ENCODE measurements at places on chromosomes 11 and 22. TPM values are rescaled to one million over a fixed set of nuclear protein-coding genes. Genes with fewer than 3 reads are reported as not detected.

CNTN5 gene
- polyA plus RNA-seq = not detected

OR5A1 gene
- polyA plus RNA-seq = not detected

SYT13 gene
- polyA plus RNA-seq = 13.1 TPM

CABP4 gene
- polyA plus RNA-seq = not detected

LAYN gene
- 12.0 TPM for polyA plus RNA-seq

GAL gene
- 8.6 TPM for polyA plus RNA-seq

- no peak for DNase-seq
Observed at GRCh38 chr11:2561696-2562581, 117.1 kb downstream of the KCNQ1 start.

DNA sequence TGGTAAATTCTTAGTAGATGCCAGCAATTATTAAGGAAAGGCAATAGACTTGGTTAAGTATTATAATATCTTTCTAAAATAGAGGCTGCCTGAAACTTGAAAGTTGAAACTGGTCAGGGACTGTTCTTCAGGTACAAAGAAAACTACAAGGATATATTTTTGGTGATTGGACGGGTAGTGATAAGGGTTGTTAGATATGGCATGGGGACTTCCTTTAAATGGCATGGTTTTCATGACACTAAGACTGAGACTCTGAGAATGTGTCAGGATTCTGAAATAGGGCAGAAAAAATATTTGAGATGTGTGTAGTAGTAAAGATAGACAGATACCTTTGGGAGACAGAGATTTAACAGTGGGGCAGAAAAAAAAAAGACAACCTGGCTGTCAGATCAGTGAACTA, 108.4 kb upstream of the SLC5A12 start:
- no peak for DNase-seq

DNA sequence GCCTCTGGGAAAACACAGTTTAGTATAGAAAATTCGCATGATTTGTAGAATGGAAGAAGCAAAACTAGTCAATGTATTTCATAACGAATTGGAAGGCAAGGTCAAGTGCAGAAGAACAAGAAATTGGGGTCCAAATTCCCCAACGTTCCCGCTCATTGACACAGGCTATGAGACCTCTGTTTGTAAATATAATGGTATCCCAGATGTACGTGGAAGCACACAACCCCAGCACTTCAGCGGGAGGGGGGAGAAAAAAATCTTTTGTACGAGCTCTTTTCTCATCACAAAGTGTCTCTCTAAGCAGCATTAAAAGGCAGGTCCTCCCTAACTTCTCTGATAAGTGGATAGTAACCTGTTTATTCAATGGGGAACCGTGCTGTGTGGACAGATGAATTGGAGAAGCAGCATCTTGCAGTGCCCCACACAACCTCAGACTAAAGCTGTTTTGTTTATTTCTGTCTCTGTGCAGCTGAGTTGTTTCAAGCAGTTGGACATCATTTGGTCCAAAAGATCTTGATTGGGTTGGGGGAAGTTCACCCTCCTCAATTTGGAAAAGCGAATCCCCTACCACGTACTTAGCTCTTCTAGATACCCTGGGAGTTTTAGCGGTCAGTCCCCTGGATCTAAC, 1.1 kb upstream of the GAB2 start:
- DNase-seq = no peak

DNA sequence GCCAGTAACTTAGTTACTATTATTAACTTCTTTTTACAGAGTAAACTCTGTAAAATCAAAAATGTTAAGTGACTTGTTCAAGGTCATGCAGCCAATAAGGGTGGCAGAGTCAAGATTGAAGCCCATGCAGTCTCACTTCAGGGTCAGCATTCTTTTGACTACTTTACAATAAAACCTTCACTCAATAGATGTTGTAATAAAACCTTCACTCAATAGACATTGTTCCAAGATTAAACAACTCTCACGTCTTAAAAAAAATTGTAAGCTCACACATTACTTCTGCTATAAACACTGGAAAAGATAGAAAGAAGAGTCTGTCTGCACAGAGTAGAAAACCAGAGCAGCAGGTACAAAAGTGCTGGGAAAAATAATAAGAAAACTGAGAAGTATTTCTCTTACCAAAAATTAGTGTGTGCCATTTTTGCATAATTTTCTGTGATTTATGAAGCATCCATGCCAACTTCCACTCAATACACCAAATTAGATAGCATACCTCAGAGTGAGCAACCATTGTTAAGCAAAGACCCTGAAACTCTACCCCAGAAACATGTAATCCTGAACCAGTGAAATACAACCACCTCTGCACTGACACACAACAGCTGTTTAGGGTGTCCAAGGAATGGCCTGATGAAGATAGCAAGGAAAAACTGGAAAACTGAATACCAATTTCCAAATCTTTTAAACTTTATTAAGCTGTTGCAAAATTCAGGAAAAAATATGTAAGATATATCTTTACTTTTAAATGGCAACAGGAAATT, 4.9 kb upstream of the SOX6 start:
- no peak for DNase-seq

DNA sequence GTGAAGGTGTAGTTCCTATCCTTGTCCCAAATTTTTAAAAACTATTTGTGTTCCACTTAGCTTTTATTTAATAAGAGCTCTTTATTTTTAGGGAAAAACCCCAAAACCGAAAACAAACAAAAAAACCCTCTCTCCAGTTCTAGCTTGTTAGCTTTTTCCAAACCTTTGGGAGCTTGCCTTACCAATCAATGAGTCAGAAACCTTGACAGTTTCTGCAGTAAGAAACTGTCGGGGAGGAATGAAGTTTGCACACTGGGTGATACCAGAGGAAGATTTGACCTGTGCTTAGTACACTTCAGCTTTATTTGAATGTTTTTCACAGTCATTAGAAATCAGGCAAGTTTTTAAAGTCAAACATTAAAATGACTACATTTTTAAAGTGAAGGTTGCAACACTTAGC, 105.0 kb downstream of the FAT3 start:
- no peak for DNase-seq

DNA sequence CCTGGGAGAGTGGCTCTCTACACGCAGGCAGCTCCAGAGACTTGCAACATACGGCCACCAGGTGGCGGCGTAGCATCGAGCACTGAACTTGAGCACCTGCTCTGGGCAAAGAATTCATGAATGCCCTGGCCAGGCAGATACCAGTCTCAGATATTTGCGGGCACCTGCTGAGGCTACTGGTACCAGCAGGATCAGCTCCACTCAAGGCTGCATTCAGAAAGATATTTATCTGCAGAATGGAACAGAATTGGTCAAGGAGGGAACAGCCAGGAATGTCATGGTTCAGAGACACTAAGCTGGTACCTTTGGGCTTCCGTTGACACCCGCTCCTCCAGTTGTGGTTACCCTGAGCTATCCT, 10.8 kb upstream of the CCDC86 start:
- peak; percentile 83 for DNase-seq

DNA sequence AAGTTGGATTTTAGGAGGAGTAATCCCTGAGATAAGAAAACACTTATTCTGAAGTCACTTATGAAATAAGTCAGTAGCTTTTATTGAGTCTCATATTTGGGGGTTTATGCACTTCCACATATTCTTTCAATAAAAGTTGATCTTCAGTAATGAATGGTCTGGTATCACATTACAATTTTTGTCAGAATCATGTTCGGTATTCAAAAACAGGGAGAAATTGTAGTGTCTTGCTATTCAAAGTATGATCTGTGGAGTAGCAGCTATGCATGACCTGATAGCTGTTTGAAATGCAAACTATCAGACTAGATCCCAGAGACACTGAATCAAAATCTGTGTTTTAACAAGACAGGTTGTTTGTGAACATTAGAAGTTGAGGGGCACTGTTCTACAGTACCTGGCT, 857.6 kb downstream of the METTL15 start:
- no peak for DNase-seq

DNA sequence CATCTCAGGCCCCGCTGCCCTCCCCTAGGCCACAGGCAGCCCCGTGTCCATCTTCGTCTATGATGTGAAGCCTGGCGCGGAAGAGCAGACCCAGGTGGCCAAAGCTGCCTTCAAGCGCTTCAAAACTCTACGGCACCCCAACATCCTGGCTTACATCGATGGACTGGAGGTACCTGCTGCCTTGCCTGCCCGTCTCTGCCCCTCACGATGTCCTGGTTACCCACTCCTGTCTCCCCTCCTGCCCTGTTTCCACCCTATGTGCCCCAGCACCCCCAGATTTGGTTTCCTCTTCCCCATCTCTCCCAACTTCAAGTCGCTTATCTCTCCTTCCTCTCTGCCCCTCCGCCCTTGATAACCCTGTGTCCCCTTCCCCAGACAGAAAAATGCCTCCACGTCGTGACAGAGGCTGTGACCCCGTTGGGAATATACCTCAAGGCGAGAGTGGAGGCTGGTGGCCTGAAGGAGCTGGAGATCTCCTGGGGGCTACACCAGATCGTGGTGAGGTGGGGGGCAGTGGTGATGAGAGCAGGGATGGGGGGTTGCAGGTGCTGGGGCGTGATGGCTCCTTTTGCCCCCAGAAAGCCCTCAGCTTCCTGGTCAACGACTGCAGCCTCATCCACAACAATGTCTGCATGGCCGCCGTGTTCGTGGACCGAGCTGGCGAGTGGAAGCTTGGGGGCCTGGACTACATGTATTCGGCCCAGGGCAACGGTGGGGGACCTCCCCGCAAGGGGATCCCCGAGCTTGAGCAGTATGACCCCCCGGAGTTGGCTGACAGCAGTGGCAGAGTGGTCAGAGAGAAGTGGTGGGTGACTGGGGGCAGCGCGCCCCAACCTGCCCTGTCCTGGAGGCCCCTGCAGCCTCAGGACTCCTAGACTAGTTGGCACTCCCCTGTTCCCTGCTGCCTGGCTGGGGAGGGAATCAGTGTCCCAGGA, 930 bp downstream of the SCYL1 start:
- no peak for DNase-seq

DNA sequence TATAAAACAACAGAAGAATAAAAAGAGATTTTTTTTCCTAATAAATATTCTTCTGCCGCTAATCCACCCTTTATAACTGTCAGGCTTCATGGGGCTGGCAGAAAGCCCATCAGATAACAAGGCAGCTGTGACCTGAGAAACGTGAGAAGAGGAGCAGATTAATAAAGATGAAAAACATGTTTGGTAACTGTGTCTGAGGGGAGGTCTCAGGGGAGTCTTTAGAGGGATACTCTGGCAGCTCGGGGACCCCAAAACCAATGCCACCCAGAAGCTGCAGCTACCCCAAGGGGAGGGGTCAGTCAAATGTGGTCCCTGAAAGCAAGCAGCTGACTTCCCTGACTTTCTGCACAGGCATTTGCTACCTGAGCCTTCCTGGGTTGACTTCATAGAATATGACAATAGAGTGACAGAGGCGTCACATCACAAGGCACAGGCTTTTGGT, 48.4 kb upstream of the POU2AF1 start:
- DNase-seq = no peak
